ENCODE measurements at places on chromosomes 6 and 20.
A peak's percentile ranks its signal among the peaks of the same experiment; 100 is the strongest.

GRCh38 chr6:42038811-42039408 lies 11.4 kb upstream of the TAF8 start:
- no peak for DNase-seq

DNA sequence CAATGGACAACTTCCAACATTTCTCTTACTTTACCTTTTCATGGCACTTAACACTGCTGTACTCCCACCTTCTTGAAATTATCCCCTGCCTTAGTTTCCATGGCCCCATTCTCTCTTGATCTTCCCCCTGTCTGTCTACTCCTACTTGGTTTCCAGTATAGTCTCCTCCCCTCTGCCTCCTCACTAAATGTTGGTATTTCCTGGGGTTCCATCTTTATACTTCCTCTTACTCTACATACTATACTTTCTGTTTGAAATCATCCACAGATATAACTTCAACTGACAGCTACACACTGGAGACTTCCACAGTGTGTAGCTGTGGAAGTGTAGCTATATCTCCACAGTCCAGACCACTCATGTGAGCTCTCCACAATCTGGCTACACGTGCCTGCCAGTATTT lies 13.5 kb downstream of the ZHX3 start:
- DNase-seq, result no peak

DNA sequence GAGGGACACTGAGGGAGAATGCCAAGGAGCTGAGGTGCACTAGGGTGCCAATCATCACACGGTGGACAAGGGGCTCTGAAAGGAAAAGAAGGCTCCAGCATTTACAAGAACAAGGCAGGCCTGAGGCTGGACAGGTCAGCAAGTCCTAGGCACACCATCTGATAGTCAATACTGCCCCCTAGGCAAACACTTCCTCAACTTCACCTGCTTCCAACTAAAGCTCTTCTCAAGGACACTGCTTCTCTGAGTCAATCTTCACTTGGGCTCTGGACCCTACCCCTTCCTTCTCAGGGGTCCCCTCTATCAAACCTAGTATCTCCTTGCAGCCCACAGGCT lies 37.7 kb upstream of the SLC4A11 start:
- no peak for DNase-seq

DNA sequence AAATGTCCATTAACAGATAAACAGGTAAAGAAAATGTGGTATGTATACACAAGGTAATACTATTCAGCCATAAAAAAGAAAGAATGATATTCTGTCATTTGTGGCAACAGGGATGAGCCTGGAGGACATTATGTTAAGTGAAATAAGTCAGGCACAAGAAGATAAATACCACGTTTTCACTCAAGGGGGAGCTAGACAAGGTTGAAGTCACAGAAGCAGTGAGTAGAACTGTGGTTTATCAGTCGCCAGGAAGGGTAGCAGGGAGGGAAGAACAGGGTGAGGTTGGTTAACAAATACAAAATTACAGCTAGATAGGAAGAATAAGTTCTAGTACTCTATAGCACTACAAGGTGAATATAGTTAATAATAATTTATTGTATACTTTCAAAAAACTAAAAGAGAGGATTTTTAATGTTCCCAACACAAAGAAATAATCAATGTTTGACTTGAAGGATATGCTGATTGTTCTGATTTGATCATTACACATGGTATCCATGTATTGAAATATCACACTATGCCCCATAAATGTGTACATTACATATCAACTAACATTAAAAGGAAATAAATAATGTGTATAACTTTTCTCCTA lies 21.1 kb downstream of the RTN4IP1 start:
- no peak for DNase-seq

DNA sequence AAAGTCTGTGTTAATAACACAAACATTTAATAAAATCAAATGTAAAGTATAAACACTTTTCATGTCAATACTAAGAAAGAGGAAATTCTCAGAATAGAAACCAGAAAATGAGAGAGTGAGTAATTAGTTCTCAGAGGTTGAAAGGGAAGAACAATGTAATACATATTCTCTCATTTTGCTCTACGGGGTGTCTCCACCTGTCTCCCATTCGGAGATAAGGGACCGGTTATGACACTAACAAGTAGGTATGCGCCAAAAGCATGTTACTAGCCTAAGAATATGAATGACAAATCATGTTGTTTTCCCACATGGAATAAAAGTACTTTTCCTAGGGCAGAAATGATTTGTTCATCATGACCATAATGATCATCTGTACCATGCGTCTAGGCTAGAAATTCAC lies 35.6 kb upstream of the PRELID3B start:
- no peak for DNase-seq

DNA sequence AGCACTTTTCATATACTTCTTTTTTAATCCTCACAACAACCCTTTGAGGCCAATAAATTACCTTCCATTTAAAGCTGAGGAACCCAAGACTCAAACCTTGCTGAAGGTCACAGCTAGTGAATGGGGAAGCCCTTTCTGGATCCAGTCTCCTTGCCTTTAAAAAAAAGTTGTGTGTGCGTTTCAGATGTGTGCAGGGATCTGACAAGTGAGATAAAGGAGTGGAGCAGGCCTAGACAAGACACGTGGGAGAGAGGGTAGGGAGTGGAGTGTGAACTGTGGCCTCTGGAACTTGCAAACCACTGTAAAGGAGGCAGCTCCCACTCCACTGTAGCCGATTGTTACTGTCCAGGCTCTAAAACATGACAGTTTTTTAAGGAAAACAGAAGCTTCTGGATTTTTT lies 1.9 kb downstream of the KLHL32 start:
- DNase-seq, result no peak

DNA sequence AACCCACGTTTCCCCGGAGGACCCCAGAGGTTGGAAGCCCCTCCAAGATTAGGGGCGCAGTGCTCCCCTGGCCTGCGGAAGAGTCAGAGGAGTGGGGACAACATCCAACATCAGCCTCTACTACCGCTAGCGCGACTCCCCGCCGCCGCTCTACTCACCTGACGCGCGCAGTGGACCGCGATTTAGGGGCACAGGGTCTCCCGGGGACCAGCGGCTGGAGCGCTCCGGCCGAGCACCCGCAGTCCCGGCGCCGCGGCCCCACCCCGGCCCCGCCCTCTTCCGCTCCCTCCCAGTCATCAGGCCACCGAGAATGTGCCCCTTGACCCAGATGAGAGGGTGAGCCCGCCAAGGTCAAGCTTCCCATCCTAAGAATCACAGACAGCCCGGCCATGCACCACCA lies at the start of gene ZFP57:
TSS of gene ZFP57 (minus strand) at position 249 of the 400 bp plus-strand sequence. CDS start 4,149 bp downstream, outside the sequence.
- no peak for DNase-seq

GRCh38 chr6:21402368-21402767 lies 191.2 kb upstream of the SOX4 start:
- no peak for DNase-seq

GRCh38 chr6:1679688-1680068 lies 70.0 kb downstream of the FOXC1 start:
- no peak for DNase-seq

- DNase-seq, result no peak
These were observed 494.8 kb upstream of the SOX4 start for GRCh38 chr6:21098744-21099143.

GRCh38 chr6:143187238-143187923 lies 126.7 kb downstream of the AIG1 start:
- DNase-seq, result no peak

- no peak for DNase-seq
These were observed 27.2 kb downstream of the UBE2V1 start for GRCh38 chr20:50085481-50086365.

DNA sequence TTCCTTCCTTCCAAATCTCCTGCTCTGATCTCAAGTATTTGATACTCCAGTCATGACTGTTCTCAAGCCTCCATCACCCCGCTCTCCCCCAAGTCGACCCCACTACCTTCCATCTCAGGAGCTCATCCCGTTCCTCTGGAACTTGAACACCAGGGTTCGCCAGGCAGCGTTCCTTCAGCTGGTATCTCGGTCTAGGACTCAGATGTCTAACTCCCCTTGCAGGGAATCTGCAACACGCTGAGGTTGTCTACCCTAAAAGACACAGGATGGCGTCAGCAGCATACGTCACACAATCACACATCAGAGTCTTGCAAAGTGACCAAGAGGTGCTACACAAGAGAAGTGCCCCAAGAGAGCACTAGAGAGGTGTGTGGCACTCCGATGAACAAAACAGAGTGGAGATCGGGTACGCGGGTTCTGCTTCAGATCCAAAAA lies 706 bp downstream of the ZNF184 start:
- DNase-seq, result peak; percentile 36

DNA sequence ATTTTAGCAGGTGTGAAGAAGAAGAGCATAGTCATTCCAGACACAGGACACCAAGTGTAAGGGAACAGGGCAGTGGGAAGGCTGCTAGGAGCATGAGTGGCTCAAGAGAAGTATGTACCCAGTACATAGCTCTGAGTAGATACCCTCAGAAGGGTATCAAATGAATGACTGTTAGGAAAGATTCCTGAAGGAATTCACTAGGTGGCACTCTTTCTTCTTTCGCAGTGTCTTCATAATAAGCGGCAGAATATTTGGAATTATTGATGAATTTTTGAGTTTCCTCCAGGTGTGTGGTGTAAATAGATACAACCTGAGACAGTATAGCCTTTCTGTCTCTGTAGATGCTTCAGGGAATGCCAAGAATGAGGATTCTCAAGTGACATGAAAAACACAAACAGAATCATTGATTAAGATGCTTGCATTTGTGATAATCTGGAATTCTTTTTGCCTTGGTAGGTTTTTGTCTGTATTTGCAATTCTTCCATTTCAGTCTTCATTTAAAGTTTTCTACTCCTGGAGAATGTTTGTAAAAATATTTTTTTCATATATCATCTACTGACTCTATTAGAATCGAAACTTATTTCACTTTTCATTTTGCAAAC lies 264.3 kb upstream of the RIMS1 start:
- DNase-seq, result no peak

GRCh38 chr6:13024616-13025015 lies 303.7 kb downstream of the TBC1D7 start:
- DNase-seq, result no peak
